ENCODE measurements at places on chromosomes 6 and 20. TPM values are rescaled to one million over a fixed set of nuclear protein-coding genes. Genes with fewer than 3 reads are reported as not detected.

The HSPA1L gene
- 0.97 TPM for total RNA-seq

The RIPPLY2 gene
- not detected for total RNA-seq

The BMP6 gene
- total RNA-seq: under 0.01 TPM

- DNase-seq: no peak
Measured at GRCh38 chr20:1267161-1267560, 1.1 kb downstream of the SNPH start.

DNA sequence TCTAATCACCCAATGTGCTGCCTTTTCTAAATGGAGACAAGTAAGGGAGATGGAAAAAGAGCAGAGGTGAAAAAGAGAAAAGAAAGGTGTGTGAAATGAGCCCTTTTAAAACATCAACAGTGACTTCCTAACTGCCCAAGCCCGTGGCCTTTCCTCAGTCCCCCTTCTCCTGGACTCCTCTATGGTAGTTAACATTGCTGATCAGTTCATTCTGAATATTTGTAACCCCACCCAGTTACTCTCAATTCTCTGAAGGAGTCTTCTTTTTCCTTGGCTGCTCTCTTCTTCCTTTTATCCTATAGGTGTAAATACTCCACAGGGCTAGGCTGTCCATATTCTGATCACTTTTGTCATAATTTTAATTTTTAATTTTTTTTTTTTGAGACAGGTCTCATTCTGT lies 27.1 kb downstream of the TAF11 start:
- no peak for DNase-seq

DNA sequence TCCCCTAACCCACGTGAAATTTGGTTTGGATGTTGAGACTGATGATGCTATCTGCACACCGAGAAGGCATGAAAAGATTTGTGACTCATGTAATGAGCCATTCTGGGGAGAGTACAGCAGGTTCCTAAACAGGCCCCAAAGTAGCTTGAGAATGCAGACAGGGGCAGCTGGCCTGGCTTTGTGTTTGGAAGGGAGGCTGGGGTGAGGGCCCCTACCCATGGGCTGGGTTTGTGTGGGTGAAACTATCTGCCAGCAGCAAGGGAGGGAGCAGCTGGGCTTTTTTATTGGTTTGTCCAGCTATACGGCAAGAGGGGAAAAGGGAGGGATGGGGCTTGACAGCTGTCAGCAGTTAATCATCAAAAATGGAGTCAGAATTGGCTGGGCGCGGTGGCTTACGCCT lies 87.0 kb upstream of the RNF24 start:
- peak; percentile 55 for DNase-seq

- DNase-seq: no peak
Measured at GRCh38 chr6:31216208-31216898, 45.9 kb upstream of the POU5F1 start.

DNA sequence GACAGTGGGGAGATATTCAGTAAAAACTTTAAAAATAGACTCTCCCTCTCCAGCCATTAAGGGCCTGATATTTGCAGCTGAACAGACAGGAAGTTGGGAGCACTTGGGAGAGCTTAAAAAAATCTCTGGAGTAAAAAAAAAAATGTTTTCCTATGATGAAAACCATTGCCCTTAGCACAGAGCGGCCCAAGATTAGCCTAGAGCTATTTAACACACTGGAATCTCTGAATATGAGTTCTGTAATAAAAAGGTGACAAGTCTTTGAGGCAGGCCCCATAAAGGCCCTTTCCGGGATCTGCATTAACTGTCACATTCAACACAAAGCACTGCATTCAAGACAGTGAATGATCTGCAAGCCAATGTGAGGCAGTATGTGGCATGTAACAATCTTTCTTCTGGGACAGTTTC lies 393.7 kb downstream of the ZFAND3 start:
- DNase-seq: peak; percentile 42

All from fibroblast of villous mesenchyme (primary cell).